Activated T-cell treated with anti-CD3 and anti-CD28 coated beads for 1 hour (primary cell): ENCODE measurements at places on chromosomes 7 and 10.
A peak's percentile ranks its signal among the peaks of the same experiment; 100 is the strongest.

DNA sequence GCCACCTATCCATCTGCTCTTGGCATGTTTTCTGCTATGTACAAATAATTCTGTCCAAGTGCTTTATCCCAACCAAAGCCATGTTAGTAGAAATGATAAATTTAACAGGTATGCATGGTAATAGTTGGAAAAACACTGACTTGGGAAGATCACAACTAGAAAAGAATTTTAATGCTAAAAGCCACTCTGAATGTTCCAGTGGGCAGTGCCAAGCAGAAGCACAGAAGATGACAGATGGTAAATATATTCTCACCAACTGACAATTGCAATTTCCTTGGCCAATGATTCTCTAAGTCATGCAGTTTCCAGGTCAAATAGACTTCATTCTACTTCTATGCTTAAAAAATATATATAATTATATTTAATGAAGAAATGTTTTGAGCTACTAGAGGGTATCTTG lies 83.6 kb upstream of the SEMA3C start:
- DNase-seq = no peak

DNA sequence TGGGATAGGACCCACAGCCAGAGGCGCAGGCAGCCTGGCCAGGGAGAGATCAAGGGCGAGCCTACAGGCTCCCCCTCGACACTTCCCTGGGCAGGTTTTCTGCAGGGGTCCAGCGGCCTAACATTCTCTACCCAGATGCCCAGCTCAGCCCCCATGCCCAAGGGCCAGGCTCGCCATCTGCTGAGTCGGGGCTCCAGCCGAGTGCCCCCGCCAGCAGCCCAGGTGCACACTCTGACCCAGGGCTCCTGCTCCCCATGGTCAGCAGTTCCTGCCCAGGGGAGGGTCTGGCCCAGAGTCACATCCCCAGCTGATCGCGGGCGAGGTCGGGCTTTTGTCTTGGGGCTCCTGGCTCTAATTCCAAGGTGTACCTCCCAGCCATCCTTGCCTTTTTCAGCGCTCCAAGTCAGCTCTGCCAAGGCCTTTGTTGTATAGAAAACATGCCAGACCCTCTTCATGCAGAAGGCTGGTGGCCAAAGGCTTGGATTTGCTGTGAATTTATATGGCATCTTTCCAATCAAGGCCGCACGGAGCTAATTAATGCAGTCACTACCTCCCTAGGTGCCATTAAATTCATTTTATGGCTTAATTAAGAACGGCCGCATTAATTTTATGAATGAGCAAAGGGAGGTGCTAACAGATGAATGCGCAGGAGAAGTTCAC lies 120.6 kb downstream of the LRRC18 start:
- no peak for DNase-seq

DNA sequence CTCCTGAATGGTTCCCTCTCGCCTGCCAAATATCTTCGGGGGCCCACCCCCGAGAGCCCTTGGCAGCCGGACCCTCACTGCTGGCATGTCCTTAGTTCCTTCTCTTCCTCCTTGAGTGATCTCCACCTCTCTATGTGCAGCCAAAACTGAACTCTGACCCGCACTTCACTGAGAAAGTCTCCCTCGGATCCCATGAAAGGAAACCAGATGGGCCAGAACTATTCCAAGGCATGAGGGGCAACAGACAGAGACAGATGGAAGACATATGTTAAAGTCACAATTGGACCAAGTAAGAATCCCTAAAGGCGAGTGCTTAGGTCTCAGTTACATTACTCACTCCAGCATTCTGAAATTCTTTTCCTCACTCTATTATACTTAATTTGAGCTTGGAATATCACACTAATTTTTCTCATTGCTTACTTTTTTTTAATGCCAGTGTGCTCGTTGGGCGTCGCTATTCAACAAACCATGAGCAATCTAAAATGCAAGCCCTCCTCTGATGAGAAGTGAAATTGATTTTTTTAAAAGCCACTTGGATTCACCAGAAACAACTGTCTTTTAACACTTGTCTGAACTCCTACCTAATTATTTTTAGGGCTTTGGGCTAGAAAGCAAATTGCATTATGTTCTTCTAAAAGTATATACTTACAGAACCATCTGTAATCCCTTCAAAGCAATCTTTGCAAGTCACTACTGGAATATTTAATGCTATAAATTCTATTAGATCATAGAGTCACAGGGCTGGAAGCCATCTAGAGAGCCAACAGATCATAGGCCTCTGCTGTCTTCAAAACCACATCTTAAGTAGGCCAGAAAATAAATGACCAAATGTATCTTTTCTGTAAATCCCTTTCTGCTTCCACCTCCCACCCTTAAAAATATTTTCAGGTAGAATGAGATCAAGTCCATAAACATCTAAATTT lies 43.3 kb upstream of the EZH2 start:
- no peak for DNase-seq

DNA sequence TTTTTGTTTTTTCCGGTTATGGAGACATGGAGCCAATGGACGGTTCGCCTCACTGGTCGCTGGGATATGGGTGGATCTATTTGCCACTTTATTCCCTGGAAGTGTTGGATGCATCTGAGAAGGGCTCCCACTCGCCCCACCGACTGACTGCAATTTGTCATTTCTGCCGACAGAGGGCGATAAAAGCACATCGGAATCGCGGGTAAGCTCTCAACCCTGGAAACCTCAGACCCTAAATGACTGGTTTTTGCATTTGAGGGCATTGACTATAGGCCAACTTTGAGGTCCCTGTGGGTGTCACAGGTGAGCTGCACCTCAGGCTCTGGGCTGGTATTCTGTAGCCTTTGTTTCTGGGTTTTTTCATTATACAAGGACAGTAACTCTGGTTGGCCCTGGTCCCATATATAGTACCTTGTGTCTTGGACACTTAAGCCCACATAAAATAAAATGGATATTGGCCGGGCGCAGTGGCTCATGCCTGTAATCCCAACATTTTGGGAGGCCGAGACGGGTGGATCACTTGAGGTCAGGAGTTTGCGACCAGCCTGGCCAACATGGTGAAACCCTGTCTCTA lies 11.9 kb upstream of the OPALIN start:
- DNase-seq = peak; percentile 25

DNA sequence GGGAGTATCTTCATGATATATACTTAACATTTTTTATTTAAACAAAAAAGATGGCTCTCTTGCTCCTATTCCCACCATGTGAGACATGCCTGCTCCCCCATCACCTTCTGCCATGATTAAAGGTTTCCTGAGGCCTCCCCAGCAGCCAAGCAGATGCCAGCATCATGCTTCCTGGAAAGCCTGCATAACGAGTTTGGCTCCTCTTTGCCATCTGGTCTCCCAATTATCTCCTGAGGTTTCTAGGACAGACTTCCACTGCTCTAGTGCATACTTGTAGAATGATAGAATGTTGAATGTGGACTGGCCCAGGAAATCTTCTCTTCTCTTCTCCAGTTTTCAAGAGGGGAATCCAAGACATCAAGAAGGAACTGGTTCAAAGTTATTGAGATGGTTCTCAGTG lies 45.9 kb upstream of the ELAPOR2 start:
- DNase-seq = no peak

GRCh38 chr7:17674166-17674942 lies 265.9 kb downstream of the SNX13 start:
- no peak for DNase-seq

- DNase-seq = no peak
These were observed 72.8 kb downstream of the BICC1 start for GRCh38 chr10:58585435-58585834.

DNA sequence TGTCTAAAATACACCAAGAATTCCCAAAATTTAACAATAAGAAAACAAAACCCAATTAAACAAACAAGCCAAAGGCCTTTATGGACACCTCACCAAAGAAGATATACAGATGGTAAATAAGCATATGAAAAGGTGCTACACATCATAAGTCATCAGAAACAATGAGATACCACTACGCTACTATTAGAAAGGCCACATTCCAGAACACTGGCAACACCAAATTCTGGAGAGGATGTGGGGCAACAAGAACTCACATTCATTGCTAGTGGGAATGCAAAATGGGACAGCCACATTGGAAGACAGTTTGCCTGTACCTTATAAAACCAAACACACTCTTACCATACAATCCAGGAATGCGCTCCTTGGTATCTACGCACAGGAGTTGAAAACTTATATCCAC lies 291.4 kb downstream of the TNS3 start:
- DNase-seq = no peak

DNA sequence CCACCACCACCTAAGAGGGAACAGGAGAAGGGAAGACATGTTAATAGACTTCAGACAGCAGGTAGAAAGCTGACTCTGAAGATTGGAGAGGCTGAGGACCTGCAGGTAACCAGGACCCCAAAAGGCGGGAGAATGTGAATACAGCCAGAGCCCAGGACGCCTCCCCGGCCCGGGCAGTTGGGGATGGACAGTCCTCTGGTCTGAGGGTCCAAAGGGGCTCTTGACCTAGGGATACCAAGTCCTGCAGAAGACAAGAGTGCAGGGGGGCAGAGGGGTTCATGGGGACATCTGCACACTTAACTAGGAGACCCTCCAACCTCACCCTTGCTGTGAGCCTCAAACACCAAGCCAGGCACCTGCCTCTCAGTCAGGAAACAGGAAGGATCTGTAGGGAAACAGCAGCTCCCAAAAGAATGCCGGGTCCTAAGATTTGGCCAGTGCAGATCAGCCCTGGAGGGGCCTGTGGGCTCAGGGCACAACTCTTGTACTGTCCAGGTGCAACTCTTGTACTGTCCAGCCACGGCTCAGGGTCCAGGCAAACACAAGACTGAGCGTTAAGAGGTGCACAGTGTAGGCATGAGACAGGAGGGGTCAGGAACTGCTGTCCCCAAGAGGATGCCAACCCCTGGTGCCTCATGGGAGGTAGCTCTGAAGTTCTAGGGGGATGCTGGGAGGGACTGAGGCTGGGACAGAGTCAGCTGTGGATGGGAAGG lies 2.3 kb upstream of the STK32C start:
- no peak for DNase-seq

DNA sequence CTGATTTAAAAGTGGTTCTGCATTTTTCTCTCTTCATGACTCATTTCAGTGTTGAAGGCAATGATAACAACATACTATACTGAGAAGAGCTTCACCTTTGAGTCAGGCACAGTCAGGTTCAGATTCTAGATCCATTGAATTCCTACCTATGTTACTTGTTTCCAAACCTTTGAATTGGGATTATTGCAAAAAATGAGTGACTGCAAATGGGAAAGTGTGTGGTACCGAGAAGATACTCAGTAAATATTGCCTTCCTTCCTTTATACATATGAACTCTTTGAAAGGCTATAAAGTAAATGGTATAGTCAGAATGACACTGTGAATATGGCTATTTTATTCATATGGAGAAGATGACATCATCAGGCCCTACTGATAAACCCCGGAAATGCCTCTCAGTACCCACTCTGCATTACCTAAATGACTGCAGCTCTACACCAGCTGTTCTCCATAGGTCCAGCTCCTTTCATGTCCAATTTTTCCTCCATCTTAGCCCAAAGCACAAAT lies 66.7 kb upstream of the FGL2 start:
- no peak for DNase-seq

GRCh38 chr10:27433976-27434375 lies 70.1 kb upstream of the RAB18 start:
- DNase-seq = no peak

DNA sequence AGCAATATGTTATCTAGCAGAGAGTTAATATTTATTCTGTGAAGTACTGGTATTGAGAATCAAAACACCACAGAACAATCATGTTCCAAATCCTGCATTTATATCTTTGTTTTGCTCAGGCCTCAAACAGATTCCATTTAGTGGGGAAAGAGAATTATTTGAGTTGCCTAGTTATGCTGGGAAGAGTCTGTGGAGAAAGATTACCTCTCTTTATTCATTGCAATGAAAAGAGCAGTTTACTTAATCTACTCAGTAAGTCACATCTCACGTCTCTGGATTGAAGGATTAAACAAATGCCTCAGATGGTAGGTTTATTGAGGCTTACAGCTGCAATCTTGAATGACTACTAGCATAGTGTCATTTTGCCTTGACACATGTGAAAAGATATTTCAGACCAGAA lies 76.4 kb downstream of the RUNDC3B start:
- no peak for DNase-seq

DNA sequence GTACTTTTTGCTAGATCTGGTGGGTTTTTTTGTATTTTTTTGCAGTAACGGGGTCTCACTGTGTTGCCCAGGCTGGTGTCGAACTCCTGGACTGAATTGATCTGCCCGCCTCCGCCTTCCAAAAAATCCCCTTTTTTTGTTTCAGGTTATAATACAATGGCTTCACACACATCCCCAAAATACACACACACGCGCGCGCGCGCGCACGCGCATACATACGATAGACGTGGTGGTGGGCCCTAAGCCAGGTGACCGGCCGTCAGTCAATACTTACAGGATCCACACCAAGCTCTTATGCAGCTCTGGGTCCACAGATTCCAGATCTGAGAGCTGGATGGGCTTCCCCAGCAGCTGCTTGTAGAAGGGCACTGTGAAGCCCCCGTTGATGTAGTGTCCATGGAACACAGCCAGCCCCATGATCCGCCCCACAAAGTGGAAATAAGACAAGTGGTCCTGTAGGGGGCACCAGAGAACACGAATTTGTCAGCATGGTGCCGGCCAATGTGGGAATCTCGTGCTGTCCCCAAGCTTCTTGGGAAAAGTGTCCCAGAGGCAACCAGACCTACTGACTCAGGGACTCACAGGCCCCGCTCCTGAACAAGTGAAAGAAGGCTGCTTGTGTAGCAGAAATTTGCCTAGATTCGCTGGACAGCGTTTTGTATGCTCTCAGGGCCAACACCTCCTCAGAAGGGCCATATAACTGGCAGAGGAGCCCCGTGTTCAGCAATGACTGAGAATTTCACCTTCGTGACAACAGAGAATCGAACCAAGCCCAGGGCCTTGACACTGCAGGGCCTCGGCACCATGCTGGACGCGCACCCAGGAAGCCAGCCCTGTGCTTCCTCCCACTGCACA lies 103.6 kb downstream of the SMURF1 start:
- DNase-seq = peak; percentile 54

- DNase-seq = no peak
These were observed 88.5 kb downstream of the AVL9 start for GRCh38 chr7:32583791-32584190.

DNA sequence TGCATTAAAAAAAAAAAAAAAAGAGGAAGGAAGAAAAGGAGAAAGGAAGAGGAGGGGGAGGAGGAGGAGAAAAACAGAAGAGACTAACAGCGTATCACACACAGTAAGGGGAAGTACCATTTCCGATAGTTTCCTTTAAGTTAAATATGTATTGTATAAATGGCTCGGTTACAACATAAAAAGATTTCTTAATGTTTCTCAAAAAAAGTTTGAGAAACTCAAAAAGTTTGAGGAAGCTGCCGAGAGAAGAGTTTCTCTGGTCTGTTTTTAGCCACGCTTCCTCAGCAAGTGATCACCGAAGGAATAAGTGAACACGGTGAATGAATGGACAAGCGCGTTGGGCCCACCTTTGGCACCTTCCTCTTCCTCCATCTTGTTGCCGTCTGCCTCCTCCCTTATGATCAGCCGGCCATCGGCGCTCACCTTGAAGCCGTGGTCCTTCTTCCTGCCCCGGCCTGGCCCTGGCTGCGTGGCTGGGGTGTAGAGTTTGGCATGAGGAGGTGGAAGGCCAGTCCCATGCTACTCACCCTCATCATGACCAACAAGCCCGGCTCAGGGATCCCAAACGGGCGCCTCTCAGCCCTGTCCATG lies 31.3 kb upstream of the FRAT2 start:
- DNase-seq = no peak

- DNase-seq = no peak
These were observed 995.5 kb upstream of the C7orf33 start for GRCh38 chr7:147595042-147595441.

- DNase-seq = no peak
These were observed 146.2 kb upstream of the ASAH2 start for GRCh38 chr10:50397312-50398140.

- no peak for DNase-seq
These were observed 69.8 kb upstream of the PRKCQ start for GRCh38 chr10:6649903-6650302.

- no peak for DNase-seq
These were observed 20.8 kb downstream of the HYCC1 start for GRCh38 chr7:22992874-22993840.
